ENCODE measurements at places on chromosomes 5 and 9. TPM values are rescaled to one million over a fixed set of nuclear protein-coding genes. Genes with fewer than 3 reads are reported as not detected.

- peak; percentile 67 for DNase-seq
Measured at GRCh38 chr5:55363856-55364255, 56.1 kb downstream of the MTREX start.

- no peak for DNase-seq
Measured at GRCh38 chr5:11146171-11146570, 385.1 kb upstream of the DAP start.

DNA sequence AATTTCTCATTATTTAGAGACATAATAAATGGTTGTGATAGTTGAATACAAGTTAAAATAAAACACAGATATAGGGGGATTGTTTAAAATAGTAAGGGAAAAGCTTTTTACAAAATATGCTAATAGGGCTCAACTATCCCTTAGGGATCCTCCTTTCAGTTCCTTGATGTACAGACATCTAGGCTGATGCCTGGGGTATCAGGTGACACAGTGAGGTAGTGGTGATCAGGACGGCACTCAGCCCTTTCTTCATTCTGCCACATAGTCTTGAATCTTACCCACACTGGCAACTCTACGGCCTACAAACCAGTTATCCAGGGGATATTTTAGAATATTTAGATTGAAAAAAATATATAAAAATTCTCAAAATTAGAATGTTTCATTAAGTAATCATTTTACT is 12.5 kb upstream of the SLC35D2 start:
- no peak for DNase-seq

DNA sequence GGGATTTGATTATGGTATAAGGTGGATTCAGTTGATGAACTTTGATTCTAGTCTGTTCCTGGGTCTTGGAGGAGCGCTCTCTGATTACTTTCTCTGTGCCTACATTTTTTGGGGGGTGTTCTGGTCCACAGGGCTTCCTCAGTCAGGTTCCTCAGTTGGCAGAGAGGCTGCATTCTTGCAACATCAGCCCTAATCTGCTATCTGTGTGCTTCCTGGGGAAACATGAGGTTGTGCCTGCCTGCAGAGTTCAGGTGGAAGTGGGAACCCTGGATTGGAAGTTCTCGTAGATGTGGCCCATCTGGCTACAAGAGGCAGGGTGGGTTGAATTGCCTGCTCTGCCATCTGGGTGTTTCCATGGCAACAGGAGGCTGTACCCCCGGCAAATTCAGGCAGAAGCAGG is 24.5 kb downstream of the POLK start:
- no peak for DNase-seq

DNA sequence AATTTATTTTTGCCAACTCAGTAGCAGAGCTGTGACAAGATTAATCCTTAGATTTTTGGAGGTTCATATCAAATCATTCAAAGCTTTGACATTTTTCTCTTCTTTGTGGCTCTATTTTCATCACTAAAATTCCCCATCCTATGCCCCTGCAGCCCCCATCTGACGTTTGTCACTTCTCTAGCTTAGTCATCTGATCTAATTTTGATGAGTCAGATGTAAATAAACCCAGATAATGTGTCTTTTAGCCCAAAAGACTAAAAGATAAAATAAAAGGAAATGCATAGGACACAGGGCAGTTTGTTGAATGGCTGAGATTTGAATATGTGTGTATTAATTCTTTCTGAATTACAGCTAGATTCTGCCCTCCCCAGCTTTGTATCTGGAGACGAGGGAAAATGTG is 897 bp upstream of the HSPB3 start:
- no peak for DNase-seq

DNA sequence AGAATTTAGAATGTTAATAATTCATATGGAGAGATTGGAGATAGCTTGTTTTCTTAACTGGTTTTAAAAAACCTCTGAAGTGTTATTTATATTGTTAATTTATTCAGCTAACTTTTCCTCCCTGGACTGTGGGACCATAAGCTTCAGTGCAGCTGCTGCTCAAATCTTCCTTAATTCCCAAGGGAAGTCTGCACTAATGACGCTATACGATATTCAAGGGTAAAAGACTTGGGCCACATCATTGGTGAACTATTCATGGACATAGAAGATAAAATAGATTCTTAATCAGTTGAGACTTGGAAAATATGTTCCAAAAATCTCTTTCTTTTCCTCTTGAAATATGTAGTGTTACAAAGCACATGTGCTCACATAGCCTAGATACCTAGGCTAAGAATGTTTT is 31.1 kb upstream of the GAS1 start:
- DNase-seq, result peak; percentile 89

- no peak for DNase-seq
Measured at GRCh38 chr5:113487416-113487780, 855 bp downstream of the MCC start.

DNA sequence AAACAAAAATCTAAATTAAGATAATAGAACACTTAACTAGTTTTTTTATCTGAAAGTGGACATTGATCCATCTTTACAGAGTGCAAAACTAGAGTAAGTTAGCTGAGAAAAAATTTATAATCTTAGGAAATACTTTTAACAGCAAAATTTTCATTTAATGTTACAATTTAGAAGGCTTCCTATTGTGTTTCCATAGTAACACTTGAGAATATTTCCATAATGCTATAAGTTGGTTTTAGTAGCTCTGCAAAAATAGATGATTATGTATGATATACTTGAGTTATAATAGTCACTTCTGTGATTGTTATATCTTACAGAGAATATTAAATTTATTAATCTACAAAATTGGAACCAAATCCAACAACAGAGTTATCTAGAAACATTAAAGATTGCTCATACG is 78.6 kb downstream of the MTREX start:
- DNase-seq, result no peak

GRCh38 chr9:109179801-109180523 is 12.9 kb upstream of the FRRS1L start:
- no peak for DNase-seq

GRCh38 chr9:75083188-75083970 is 4.6 kb downstream of the NMRK1 start:
- DNase-seq, result peak; percentile 63

DNA sequence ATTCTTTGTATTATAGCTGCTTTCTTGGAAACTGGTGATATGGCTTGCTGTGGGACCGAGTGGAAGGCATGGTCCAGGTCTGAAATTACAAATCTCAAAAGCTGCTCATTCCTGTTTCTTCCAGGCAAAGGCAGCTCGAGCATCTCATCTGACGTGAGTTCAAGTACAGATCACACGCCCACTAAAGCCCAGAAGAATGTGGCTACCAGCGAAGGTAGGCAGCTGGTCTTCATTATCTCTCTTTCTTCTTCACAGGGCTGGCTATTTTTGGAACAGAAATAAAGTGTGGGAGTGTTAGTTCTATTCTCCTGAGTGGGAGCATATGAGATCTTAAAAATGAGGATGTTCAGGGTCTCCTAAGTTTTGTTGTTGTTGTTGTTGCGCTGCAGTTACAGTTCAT is 115.9 kb downstream of the FBXL7 start:
- no peak for DNase-seq

Gene SSNA1
- 143 TPM for total RNA-seq

Gene EQTN
- not detected for total RNA-seq

Gene KIF3A
- 7.4 TPM for total RNA-seq

Gene CD72
- total RNA-seq, result 2.2 TPM

Measured in myocyte (in vitro differentiated cells).